ENCODE measurements at places on chromosomes 3 and 15. TPM values are rescaled to one million over a fixed set of nuclear protein-coding genes. Genes with fewer than 3 reads are reported as not detected.

GRCh38 chr15:52682781-52683180, 3.6 kb upstream of the ATOSA start:
- no peak for DNase-seq

DNA sequence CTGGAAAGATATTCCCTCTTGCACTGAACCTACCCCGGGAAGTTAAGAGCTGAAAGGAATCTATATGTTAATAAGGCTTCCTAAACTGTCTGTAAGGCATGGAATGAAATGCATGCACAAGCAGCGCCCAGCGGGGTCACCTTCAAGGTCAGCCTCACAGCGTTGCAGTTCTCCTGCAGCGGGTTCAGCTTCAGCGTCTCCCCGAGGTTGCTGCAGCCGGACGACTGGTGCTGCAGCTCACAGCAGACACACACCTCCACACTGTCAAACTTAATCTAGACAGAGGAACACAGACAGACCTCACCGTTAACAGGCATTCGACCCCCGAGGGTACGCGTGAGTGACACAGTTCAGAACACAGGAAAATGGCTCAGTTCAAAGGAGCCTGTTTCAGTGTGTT, 73.3 kb downstream of the NSMCE3 start:
- DNase-seq: no peak

DNA sequence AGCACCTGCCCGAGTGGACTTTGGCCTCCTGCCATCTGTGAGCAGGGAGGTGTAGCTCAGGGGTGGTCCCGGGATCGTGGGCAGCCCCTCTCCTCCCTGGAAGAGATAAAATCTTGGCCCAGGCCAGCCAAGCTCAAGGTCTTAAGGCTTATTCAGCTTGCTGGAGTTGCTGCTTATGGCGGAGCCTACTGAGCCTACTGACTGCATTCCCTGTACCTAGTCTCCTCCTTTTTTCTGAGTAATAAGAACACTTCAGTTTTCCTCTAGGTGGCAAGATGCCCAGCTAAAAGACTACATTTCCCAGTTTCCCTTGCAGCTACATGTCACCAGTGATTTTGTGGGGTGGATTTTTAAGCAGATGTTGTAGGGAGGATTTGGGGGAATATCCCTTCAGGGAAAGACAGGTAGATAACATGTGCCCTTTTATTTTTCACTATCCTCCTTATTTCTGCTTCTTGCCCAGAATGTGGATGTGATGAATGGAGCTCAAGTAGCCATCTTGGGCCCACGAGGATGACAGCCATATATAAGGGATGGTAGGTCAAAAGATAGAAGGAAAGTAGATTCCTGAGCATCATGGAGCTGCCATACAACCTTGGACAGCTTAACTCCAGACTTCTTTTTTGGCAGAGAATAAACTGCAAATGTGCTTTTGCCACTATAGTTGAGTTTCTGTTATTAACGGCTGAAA, 41.4 kb upstream of the INSYN1 start:
- no peak for DNase-seq

DNA sequence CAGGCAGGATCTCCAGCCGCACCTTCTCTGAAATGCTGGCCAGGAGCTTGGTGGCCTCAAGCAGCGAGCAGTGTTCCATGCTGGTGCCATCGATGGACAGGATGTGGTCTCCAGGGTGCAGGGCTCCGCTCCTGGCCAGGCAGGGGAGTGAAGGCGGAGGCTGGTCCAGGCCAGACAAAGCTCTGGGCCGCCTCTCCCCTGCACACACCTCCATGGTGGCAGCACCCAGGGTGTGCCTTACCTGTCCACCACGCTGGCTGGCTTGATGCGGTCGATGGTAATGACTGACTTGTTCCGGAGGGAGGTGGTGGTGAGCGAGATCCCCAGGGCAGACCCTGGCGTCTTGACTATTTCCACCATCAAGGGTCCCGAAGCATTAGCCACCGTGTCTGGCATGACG, 20.0 kb downstream of the GRIP2 start:
- DNase-seq: no peak

The ZBTB38 gene
- 49.7 TPM for total RNA-seq

The ATOSA gene
- total RNA-seq: 101 TPM

The FOXL2NB gene
- not detected for total RNA-seq

All from naive thymus-derived CD8-positive, alpha-beta T cell (primary cell).